ENCODE measurements at places on chromosomes 1 and 21. TPM values are rescaled to one million over a fixed set of nuclear protein-coding genes. Genes with fewer than 3 reads are reported as not detected.

SYCP1 gene
- not detected for polyA plus RNA-seq

DNAJC28 gene
- 2.1 TPM for polyA plus RNA-seq

DNA sequence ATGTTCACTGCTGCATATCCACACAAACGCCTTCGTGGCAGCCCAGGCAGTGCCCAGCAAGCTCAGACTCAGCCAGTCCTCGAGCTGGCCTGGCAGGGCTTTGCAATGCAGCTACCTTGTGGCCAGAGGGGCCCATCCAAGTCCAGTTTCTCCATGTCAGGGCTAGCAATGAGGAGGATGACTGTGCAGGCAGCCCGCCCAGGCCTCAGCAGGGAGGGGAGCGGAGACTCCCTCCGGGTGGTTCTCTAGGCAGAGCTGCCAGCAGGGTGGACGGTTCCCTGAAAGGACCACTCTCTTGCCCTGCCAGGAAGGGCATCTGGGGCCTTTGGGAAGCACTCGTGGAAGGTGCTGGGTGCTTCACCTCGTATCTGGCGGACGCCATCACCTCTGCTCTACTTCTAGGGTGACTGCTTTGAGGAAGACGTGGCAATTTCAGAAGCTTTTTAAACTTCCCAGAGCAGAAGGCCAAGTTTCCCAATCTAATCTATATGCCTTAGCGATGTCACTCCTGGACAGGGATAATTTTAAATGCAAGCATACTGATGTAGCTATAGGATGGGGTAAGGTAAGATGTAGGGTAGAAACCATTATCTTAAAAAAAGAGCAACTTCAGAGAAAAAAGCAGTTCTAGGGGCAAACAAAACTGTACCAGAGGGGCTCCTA lies 56.2 kb downstream of the RUNX1 start:
- DNase-seq = no peak

DNA sequence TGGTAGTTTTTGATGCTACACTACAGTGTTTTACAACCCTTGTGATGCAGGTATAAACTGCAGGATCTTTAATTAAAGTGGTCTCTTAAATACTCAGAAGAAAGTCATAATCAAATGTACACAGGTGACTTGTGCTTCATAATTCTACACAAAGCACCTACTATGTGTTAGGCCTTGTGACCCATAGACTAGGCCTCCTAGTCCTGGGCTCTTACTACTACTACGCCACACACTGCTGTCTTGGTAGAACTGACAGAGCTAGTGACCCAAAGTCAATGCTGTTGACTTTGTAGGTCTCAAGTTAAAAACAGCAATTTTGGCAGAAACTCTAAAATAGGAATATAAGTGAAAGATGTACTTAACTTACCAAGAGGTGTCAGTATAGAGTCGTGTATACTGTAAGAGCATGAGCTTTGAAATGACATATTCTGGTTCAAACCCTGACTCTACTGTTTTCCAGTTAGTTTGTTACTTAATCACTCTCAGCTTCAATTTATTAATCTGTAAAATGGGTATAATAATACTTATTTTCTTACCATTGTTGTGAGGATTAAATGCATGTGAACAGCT lies 48.6 kb upstream of the LMO4 start:
- DNase-seq = no peak

DNA sequence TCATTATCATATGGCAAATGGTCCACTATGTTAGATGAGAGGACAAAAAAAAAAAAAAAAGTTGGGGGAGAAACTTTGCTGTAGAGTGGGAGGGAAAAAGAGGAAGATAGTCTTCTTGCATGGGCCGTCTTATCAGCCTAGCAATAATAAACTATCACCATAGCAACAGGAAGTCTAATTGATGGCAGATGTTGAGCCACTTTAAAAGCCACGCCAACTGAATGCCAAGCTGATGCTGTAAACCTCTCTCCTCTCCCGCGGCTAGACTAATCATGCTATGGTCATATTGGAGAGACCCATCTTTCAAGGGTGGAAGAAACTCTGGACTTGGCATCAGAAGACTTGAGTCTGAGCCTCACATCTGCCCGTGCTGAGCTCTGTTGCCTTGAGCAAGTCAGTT lies 122.2 kb upstream of the HOOK1 start:
- DNase-seq = no peak
